ENCODE measurements at places on chromosomes 16 and 17.

GRCh38 chr16:68257906-68258800 lies 6.2 kb upstream of the SLC7A6 start:
- no peak for DNase-seq

- no peak for DNase-seq
Observed at GRCh38 chr17:42979511-42980273, at the start of gene PTGES3L. PTGES3L (minus strand) TSS chr17:42980080; CDS start chr17:42980053, 27 bp downstream.

DNA sequence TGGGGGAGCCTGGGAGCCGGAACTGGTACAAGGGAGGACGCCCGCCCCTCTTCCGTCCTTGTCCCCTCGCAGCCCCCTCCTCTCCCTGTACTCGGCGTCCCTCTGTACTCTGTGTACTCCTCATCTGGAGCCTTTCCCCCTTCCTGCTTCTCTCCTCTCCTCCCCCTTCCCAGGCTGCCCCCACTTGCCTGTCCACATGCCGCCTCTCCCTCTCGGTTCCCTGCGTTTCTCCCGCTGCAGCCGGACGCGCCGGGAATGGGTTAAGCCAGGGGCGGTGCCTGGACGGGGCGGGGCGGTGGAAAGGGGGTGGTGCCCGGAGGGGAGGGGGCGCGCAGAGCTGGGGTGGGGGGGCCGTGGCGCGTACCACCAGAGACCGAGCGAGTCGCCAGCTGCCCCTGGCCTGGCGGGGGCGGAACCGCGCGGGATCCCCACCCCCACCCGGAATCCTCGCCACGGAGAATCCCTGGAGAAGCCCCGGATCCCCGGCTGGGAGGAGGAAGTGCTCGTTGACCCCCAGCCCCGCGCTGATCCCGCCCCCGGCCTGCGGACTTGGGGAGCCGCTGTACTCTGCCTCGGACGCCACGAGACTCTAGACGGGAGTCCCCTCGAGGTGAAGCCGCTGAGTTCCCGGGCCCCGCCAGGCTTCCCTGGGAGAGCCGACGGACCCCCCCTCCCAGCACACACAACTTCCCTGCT lies 22.6 kb downstream of the GJD3 start:
- DNase-seq = no peak

DNA sequence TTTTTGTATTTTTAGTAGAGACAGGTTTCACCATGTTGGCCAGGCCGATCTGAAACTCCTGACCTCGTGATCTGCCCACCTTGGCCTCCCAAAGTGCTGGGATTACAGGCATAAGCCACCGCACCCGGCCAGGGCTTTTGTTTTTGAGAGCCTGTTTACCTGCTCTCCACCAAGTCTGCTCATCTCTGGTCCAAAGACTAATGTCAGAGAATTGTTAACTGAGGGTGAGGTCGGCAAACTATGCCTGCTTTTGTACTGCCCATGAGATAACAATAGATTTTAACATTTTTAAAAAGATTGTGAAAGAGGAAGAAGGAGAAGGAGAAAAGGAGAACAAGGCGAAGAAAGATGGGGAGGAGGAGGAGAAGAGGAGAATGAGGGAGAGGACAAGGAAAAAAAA lies 26.0 kb downstream of the TMEM238L start:
- DNase-seq = no peak

GRCh38 chr16:66274335-66275110 lies 92.0 kb upstream of the CDH5 start:
- no peak for DNase-seq

GRCh38 chr17:8707332-8708024 lies 37.2 kb downstream of the CCDC42 start:
- DNase-seq = no peak

- no peak for DNase-seq
Observed at GRCh38 chr16:81569361-81570034, 124.9 kb downstream of the CMIP start.

DNA sequence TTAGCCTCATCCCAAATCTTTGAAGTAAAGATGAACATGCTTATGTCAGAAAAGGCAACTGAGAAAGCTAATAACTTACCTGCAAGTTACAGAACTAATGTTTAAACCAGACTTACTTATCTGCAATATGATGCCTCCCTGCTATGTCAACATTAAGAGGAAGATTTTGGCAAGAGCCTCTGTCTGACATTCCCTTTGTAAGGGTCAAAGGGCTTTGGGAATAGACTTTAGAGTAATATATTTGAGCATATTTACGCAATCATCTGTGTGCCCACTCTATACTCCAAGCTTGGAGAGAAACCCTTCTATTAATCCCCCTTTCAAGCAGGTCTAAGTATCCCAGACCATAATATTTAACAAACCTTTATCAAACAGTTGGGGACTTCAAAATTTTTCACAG lies 389.4 kb downstream of the NPIPA8 start:
- DNase-seq = no peak

- DNase-seq = no peak
Observed at GRCh38 chr17:31902693-31903092, 1.2 kb upstream of the UTP6 start.

GRCh38 chr17:82915010-82915756 lies 75.4 kb upstream of the ZNF750 start:
- no peak for DNase-seq

GRCh38 chr17:27665549-27665948 lies 34.6 kb downstream of the LGALS9 start:
- DNase-seq = no peak

- DNase-seq = no peak
Observed at GRCh38 chr17:71023249-71024030, 854.1 kb downstream of the KCNJ2 start.

GRCh38 chr16:30005341-30006094 lies 5.3 kb downstream of the DOC2A start:
- no peak for DNase-seq

GRCh38 chr17:1183171-1183873 lies 3.5 kb upstream of the ABR start:
- DNase-seq = no peak
